ENCODE measurements at places on chromosomes 7 and 10.
A peak's percentile ranks its signal among the peaks of the same experiment; 100 is the strongest.

DNA sequence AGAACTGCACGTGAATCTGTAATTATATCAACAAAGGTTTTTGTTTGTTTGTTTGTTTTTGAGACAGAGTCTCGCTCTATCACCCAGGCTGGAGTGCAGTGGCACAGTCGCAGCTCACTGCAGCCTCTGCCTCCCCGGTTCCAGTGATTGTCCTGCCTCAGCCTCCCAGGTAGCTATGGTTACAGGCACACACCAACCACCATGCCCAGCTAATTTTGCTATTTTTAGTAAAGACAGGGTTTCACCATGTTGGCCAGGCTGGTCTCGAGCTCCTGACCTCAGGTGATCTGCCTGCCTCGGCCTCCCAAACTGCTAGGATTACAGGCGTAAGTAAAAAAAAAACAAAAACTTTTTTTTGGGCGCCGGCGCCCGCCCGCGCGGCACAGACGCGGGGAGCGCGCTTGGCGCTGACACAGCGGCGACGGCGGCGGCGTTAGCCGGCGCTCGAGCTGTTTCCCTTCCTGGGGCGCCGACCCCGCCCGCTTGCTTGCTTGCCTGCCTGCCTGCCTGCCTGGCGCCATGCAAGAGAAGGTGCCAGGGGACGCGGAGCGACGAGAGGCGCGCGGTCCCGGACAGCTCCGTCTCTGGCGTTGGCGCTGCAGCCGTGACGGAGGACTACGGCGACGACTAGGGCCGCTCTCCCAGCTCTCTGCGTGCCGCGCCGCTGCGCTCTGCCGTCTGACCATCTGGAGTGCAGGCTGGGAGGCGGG is 171.4 kb upstream of the NUPR2 start:
- no peak for DNase-seq

GRCh38 chr10:69573056-69573806 is at the start of gene NEUROG3:
NEUROG3 (minus strand) TSS chr10:69573422; CDS start chr10:69573043, 379 bp downstream.
- no peak for DNase-seq

DNA sequence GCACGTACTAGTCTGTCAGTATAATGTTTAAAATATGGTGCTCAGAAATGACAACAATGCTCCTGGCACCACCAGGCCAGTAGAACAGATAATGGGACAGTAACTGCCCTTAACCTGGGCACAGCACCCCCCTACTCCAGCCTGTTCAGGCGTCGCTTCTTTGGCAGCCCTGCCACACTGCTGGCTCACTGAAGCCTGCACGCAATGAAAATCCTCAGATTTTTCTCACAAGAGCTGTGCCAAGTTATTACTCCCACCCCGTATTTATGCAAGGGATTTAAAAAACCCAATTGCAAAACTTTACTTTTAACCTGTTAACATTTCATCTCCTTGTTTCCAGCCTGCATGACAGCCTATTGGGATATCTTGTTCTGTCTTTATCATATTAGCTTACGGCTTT is 56.6 kb upstream of the LAMB1 start:
- no peak for DNase-seq

DNA sequence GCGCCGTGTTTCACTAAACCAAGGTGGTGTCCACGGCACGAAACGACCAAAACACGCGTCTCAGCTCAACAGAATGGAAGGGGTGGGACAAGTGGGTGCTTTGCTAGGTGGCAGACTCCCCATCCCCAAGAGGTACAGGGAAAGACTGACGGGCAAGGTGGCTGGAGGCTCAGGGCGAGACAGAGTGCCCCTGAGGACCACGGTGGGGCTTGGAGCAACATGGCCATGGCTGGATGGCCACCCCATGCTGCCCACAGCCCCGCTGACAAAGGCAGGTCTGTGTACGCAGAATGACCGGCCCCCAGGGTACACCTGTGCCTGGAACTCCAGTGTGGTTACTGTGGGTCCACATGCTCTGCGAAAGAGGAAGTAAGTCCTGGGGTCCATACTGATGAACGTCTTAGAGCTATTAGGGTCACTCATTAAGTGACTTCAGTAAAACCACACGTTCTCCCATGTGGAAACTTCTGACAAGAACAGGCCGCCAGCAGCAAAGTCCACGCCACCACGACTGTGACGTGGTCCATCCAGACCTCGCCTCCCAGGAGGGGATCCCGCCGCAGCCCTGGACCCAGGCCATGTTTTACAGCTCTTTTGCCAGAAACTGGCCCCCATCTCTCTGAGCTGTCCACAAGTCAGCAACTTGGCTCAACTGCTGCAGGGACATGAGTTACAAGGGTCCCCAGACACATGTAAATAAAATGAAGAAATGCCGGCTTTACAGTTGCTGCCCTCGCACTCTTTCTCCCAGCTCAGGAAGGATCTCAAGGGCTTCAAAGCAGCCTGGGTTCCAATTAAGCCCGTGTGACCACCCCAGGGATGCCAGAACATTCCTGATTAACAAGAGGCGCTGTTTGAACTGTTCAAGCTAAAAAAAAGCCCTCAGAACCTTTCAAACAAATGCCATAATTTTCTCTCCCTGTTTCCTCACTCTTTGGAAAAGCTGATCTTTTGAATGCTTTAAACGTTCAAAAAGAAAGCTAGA is 66.8 kb downstream of the MAD1L1 start:
- no peak for DNase-seq

DNA sequence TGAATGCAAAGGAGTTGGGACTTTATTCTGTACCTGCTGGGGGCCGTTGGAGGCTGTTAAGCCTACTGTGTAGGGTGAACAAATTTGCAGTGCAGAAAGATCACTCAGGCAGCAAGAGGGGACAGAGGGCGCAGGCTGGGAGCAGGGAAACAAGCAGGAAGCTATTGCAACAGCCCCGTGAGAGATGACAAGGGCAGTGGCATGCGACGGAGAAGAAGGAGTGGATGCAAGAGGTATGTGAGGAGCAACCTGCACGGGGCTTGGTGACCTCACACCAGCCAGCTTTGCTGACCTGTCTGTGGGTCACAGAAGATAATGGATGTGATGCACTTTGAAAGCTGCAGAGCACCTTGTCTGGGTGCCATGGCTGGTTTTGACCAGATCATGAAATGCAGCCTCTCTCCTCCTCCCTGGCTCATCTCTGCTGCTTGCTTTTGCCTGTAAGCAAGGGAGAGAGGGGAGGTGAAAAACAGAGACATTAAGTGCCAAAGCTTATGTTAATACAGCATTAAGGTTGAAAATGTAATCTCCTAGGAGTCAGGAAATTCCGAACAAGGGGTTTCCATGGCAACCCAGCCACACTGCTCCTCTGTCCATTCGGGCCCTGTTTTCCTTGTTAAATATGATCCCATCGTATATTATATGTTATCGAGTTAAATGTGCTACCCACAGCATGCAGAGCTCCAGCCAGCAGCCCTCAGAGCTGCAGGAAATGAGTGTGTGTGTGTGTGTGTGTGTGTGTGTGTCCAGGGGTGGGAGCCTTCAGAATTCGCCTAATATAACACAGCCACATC is 314.3 kb upstream of the ZMIZ1 start:
- DNase-seq: no peak

DNA sequence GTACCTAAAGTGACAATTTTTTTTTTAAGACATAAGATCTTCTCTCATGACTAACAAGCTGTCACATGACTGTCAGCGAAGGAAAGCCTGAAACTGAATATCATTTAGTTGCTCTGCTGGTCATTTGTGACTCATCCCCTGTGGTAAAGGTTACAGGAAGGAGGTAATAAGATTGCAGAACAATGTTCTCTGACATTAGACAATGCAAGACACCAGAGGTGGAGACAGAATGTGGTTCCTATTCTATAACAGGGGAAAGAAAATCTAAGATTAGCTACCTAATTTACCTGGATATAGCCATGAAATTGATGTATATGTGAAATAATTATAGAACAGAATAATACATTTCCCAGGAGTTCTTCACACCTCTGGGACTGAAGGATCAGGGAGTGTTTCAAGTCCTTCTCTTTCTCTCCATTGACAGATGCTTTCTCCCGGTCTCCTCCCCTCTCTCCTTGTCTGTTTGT is 47.7 kb downstream of the LRGUK start:
- peak; percentile 3 for DNase-seq

DNA sequence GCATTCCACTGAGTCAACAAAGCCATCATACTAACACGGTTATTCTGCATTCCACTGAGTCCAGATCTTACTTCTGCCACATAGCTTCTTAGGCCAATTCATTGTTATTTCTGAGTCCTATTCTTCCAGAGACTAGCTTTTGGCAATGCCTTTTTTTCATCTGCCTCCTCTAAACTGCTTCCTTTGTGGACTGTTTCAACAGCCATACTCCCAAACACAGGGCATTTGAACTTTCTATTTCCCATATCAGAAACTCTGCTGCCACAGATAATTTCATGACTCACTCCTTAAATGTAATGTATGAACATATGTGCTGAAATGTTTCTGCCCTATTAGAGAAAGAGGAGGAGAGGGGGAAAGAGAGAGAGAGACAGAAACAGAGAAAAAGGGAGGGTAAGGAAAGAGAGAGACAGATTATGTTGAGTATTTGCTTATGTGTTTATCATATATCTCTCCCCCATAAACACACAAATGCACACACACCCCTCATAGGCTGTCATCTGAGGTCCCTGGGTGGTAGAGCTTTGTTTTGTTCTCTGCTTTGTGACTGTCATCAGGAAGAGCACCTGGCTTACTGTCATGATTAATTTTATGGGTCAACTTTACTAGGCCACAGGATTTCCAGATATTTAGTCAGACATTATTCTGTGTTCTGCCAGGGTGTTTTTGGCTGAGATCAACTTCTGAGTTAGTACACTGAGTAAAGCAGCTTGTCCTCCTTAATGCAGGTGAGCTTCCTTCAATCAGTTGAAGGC is 308.0 kb upstream of the KCND2 start:
- no peak for DNase-seq

DNA sequence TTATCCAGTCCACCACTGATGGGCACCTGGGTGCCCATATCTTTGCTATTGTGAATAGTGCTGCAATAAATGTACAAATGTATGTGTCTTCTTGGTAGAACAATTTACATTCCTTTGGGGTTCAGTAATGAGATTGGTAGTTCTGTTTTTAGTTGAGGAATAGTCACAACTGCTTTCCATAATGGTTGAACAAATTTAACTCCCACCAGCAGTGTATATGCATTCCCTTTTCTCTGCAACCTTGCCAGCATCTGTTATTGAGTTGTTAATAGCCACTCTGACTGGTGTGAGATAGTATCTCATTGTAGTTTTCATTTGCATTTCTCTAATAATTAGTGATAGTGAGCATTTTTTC is 27.8 kb downstream of the COA1 start:
- DNase-seq: no peak

DNA sequence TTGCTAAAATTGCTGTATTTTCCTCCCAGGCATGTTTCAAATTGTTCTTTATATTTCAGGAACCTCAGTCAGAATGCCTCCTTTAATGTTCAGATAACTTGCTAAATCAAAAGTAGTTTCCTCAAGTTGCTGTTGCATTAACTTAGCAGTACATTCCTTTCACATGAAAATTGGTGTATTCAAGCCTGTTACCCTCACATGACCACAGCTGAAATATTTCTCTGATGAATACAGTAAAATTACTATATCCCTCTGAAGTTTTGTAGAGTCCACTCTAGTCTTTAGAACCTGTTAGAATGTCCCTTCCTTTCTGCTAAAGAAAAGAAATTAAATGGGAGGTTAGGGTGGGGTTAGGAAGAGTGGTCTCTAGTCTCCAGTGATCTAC is 24.5 kb upstream of the C1GALT1 start:
- DNase-seq: no peak

- DNase-seq: no peak
Measured at GRCh38 chr7:86914551-86914950, 144.9 kb downstream of the ELAPOR2 start.

DNA sequence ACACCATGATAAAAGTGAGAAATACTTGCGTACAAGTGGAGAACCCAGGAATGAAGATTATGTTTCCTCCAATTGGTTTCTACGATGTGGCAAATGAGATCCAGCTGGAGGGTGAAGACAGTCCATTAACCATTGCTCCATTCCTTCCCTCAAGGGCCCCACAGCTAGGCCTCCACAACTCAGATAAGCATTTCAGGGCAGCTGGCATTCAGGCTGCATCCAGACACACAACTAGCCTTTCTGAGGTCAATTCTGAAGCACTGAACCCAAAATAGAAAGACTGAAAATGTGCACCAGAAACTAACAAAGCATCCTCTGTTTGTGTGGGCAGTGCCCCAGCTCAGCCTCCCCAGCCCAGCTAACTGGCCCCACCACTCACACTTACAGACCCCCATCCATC is 94.8 kb downstream of the GSAP start:
- no peak for DNase-seq

DNA sequence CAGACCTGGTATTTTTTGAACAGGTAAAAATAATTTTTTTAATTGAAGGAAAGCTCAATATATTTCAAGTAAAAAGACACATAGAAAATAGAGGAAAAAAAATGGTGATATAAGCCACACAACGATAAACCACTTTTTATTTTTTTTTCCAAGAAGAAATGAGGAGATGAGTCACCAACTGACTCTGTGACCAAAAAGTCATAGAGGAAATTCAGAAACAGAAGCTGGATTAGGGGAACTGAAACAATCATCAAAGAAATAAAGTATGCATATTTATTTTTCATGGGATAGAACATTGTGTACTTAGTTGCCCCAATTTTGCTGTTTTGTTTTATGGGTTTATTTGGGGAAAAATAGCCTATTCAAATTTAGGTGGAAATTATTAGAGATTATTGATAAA is 176.8 kb upstream of the AGR3 start:
- no peak for DNase-seq

DNA sequence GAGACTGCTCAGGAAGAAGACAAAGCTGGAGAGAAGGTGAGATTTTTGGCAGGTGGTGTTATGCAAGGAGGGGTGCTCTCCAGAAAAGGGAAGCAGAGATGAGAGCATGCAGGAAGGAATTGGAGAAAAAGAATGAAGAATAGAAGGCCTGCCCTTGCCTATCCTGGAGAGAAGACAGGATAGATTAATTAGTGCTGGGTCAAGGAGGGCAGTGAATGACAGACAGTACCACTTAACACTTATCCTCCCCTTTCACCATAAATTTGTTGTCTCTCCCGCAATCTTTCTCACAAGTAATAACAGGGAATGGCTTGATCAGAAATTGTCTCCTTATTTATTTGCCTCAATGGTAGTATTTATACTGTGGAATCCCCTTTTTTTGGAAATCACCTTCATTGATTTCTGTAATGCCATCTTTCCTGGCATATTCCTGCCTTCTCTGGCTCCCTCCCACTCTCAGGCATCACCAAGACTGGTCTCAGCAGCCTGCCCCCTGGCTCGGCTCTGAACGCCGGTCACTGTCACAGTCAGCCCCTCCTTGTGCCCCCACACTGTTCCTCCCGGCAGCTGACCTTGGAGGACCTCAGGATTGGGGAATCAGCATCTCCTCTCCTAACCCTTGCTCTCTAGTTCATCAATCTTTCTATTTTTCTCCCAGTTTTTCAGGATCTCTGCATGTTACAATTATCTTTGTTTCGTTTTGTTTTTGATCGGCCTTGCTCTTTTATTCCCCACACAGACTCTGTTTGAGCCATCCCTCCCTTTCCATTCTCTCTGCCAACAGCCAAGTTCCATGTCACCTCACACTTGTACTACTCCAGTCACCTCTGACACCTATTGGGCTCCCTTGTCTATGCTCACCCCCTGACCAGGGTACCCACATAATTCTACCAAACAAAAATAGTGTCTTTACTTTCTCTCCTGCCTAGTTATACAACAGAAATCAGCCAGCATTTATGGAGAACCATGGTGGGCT is 294.2 kb downstream of the PLXDC2 start:
- no peak for DNase-seq
